ENCODE measurements at places on chromosomes 11 and 22.

DNA sequence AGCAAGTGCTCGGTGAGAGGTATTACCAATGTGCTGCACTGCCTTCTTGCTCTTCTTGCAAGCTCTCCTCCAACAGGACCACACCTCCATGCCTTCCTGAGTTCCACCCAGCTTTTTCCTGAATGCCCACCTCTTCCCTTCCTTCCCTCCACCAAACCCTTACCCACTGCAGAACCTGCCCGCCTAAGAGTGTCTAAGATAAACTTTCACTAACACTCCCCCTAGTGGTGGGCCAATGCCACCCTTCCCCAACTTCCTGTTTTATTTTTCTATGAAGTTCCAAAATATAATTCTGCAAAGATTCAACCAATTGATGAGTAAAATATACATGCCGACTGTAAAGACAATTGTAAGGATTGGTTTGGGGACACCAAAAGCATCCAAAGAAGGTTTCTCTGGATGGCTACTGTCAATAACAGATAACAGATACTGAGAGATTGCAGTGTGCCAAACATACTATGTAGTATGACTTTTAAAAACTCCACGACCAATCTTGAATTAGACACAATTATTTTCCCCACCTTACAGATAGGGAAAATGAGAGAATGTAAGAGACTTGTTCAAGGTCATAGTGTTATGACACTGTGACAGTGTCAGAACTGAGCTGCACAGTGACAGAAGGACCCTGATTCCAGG lies 38.6 kb upstream of the BMAL1 start:
- no peak overlapping the region for H3K27ac ChIP-seq
- no peaks in the 10 kb centered on the region for H3K27me3 ChIP-seq
- no peaks in the 10 kb centered on the region for H3K4me1 ChIP-seq
- H3K4me3 ChIP-seq: no peak overlapping the region
- no peaks in the 10 kb centered on the region for H3K36me3 ChIP-seq
- DNase-seq: peak; percentile 83

DNA sequence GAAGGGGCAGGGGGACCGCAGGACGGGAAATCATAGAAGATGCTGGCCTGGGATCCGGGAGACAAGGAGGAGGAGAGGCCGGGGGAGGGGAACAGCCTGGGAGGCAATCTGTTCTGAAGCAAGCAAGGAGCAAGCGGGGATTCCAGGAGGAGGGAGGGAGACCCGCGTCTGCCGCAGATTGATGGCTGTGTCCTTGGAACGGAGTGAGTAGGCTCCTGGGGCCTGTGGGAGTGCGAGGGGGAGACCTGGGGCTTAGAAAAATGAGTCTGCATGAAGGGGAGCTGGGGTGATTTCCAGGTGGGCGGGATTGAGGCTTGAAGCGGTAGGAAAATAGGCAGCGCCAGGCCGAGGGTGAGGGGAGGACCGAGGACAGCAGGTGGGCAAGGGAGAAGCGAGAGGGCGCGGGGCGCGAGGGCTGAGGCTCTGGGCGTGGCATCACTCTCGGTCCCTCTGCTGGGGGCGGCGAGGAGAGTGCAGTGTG lies 1.6 kb upstream of the LRRC55 start:
- no peaks in the 10 kb centered on the region for H3K36me3 ChIP-seq
- H3K27ac ChIP-seq: no peak overlapping the region
- H3K4me1 ChIP-seq: no peaks in the 10 kb centered on the region
- DNase-seq: peak; percentile 37
- H3K4me3 ChIP-seq: no peak overlapping the region

DNA sequence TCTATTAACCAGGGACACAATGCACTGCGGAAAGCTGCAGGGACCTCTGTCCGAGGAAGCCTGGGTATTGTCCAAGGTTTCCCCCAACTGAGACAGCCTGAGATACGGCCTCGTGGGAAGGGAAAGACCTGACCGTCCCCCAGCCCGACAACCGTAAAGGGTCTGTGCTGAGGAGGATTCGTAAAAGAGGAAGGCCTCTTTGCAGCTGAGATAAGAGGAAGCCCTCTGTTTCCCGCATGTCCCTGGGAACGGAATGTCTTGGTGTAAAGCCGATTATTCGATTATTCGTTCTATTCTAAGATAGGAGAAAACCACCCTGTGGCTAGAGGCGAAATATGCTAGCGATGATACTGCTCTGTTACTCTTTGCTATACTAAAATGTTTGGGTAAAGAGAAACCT lies 5.2 kb downstream of the BET1L start:
- no peak overlapping the region for H3K4me3 ChIP-seq
- DNase-seq: no peak
- H3K27ac ChIP-seq: no peak overlapping the region
- H3K27me3 ChIP-seq: no peaks in the 10 kb centered on the region

- no peak overlapping the region for H3K4me3 ChIP-seq
- no peak for DNase-seq
- no peaks in the 10 kb centered on the region for H3K27me3 ChIP-seq
- no peaks in the 10 kb centered on the region for H3K36me3 ChIP-seq
- no peaks in the 10 kb centered on the region for H3K4me1 ChIP-seq
- H3K27ac ChIP-seq: no peak overlapping the region
Observed at GRCh38 chr11:70671083-70671482, 272.8 kb downstream of the CTTN start.

GRCh38 chr22:30000566-30000965 lies 79.7 kb upstream of the HORMAD2 start:
- H3K4me1 ChIP-seq: peaks cover 7% of the 10 kb centered on the region
- no peak for DNase-seq
- H3K27ac ChIP-seq: no peak overlapping the region
- no peaks in the 10 kb centered on the region for H3K36me3 ChIP-seq
- H3K27me3 ChIP-seq: no peaks in the 10 kb centered on the region

- no peaks in the 10 kb centered on the region for H3K36me3 ChIP-seq
- H3K27ac ChIP-seq: peak overlapping the region; percentile 84
- peaks cover 53% of the 10 kb centered on the region for H3K4me1 ChIP-seq
- peak overlapping the region; percentile 85 for H3K4me3 ChIP-seq
- H3K27me3 ChIP-seq: no peaks in the 10 kb centered on the region
Observed at GRCh38 chr22:46736705-46737104, 1.3 kb downstream of the CERK start.

DNA sequence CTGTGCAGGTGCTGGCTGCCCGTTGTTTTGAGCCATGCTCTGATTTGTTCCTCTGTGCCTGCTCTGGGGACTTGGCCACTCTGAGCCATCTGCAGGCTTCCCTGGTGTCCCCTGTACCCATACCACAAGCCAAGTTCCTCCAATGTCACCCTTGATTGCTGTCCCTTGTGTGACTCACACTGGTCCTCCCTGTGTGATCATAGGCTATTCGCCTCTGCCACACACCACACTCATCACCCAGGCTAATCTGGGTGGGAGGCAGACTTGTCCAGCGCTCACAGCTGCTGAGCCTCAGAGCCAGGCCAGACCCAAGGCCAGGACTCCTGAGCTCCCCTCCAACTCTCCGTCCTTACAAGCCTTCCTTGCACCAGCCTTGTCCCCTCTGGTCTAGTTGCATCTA lies 31.7 kb downstream of the IGF2 start:
- H3K36me3 ChIP-seq: no peaks in the 10 kb centered on the region
- no peak for DNase-seq
- no peaks in the 10 kb centered on the region for H3K4me1 ChIP-seq

DNA sequence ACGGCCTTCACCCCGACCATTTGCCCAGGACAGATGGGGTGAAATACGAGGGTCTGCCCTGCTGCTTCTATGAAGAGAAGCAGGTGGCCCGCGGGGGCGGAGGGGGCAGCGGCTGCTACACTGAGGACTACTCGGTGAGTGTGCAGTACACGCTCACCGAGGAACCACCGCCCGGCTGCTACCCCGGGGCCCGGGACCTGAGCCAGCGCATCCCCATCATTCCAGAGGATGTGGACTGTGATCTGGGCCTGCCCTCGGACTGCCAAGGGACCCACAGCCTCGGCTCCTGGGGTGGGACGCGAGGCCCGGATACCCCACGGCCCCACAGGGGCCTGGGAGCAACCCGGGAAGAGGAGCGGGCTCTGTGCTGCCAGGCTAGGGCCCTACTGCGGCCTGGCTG lies 11.2 kb downstream of the C22orf31 start:
- no peaks in the 10 kb centered on the region for H3K36me3 ChIP-seq
- H3K27me3 ChIP-seq: no peaks in the 10 kb centered on the region
- DNase-seq: no peak

- peak; percentile 92 for DNase-seq
- no peaks in the 10 kb centered on the region for H3K27me3 ChIP-seq
- no peak overlapping the region for H3K4me3 ChIP-seq
- no peaks in the 10 kb centered on the region for H3K36me3 ChIP-seq
Observed at GRCh38 chr22:22753526-22754267, 109.3 kb downstream of the GGTLC2 start.

GRCh38 chr11:106457727-106458126 lies 380.3 kb downstream of the AASDHPPT start:
- H3K27me3 ChIP-seq: no peaks in the 10 kb centered on the region
- no peak for DNase-seq
- no peaks in the 10 kb centered on the region for H3K4me1 ChIP-seq

DNA sequence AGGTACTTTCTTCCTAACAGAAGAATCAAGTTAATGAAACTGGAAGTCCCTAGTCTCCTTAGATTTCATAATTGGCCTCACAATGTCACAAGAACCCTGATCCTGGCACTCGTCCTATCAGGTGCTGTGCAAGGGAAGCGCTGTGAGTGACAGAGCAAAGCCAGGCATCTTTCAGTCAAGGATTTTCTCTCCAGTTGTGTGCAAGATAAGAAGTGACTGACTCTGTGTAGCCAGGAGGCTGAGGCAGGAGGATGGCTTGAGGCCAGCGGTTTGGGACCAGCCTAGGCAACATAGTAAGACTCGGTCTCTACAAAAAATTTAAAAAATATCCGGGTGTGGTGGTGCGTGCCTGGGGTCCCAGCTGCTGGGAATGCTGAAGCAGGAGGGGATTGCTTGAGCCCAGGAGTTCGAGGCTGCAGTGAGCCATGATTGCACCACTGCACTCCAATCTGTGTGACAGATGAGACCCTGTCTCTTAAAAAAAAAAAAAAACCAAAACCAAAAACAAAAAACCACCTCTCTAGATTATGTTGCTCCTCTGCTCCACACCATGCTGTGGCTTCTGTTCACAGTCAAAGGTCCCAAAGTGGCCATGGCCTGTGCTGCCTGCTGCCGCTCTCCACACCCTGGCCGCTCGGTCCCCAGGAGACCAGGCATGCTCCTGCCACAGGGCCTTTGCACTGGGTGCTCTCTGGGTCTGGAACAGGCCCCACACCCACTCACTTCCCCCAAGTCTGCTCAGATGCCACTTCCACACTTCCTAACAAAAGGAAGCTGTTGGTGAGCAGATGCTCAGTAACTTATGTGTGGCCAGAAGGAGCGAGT lies 54.2 kb upstream of the CLDN5 start:
- H3K27me3 ChIP-seq: 0 out of 2 replicates have a peak, but pooled peaks cover 2% of the 10 kb centered on the region
- DNase-seq: no peak
- no peak overlapping the region for H3K27ac ChIP-seq
- H3K4me3 ChIP-seq: no peak overlapping the region

DNA sequence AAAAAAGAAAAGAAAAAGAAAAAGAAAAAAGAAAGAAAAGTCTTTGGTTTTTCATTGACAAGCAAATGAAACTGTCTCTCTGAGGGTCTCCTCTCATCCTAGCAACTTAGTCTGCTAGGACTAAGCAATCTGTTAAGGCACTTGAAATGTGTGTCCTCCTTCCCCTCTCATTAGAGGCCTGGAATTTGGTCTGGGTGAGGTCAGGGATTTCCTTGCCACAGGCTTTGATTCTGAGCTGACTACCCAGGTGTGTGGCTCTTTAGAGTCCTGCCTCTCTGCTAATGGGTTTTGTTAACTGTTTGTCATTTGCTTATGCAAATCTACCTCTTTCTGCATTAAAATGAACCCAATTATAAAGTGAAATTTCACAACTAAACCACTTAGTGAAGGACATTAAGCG lies 18.3 kb upstream of the PKNOX2 start:
- no peak overlapping the region for H3K27ac ChIP-seq
- H3K27me3 ChIP-seq: no peaks in the 10 kb centered on the region
- DNase-seq: no peak
- no peaks in the 10 kb centered on the region for H3K36me3 ChIP-seq

- DNase-seq: no peak
- no peaks in the 10 kb centered on the region for H3K36me3 ChIP-seq
- H3K27me3 ChIP-seq: no peaks in the 10 kb centered on the region
- H3K4me3 ChIP-seq: no peak overlapping the region
- H3K27ac ChIP-seq: no peak overlapping the region
Observed at GRCh38 chr22:34102633-34103032, 182.4 kb upstream of the LARGE1 start.

DNA sequence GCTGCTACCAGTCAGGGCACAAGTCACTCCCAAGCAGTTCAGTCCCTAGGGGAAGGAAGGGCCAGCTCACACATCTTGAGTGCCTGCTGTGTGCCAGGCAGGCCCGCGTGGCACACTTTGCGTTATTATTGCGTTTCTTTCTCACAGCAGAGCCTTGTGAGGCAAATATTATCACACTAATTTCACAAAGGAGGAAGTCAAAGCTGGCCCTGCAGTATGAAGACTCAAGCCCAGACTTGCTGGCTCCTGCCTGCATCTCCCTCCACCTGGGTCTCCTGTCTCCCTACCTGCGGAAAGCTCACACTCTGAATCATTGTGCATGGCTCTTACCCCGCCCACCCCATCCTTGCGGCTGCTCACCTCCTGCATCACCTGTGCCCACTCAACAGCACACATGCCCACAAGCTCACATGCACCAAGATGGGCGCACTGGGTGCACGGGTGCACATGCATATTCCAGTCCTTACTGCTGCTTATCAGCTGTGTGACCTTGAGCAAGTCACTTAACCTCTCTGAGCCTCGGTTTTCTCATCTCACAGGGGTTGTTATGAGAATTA lies 31.7 kb upstream of the P2RY2 start:
- H3K4me3 ChIP-seq: no peak overlapping the region
- peaks cover 16% of the 10 kb centered on the region for H3K4me1 ChIP-seq
- no peaks in the 10 kb centered on the region for H3K27me3 ChIP-seq
- no peaks in the 10 kb centered on the region for H3K36me3 ChIP-seq
- DNase-seq: no peak

DNA sequence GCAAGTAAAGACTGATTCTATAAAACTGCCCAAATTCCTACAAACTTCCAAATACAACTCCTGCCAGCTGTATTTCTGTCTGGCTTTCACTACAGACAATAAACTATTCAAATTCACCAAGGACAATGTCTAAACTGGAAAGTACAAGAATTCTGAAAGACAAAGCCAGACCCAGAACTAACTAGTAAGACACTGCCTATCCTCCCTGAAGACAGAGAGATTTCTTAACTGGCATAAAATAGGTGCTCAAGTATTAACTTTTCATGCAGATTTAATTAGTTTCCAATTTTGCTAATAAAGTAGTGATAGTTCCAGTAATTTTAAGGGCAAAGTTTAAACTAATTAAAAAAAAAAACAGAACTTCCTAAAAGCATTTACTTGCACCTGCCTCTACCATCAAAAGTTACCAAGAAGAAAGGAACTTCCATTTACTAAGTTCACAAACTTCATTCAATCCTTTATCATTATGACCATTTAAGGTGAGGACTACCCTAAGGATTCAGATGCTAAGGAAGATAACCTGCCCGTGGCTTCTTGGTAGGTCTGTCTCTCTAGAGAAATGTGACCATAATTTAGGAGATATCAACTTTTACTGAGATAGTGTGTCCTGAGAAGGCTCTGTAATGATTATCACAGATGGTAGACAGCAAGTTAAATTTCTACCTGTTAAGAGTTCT lies 45.2 kb downstream of the CELF1 start:
- H3K36me3 ChIP-seq: no peaks in the 10 kb centered on the region
- H3K27me3 ChIP-seq: no peaks in the 10 kb centered on the region
- peaks cover 88% of the 10 kb centered on the region for H3K4me1 ChIP-seq
- H3K27ac ChIP-seq: peak overlapping the region; percentile 73
- no peak for DNase-seq
